ELF-1 (cell line): ENCODE measurements at places on chromosomes 12 and 14.

- no peak for DNase-seq
Observed at GRCh38 chr12:126676434-126676833, 1590.5 kb upstream of the TMEM132C start.

GRCh38 chr14:105150368-105151083 lies 18.1 kb downstream of the JAG2 start:
- no peak for DNase-seq

GRCh38 chr12:58961166-58961565 lies 40.9 kb upstream of the LRIG3 start:
- no peak for DNase-seq

- no peak for DNase-seq
Observed at GRCh38 chr12:120851444-120851843, 52.7 kb downstream of the SPPL3 start.

- DNase-seq, result no peak
Observed at GRCh38 chr14:64845878-64846277, 33.8 kb downstream of the SPTB start.

DNA sequence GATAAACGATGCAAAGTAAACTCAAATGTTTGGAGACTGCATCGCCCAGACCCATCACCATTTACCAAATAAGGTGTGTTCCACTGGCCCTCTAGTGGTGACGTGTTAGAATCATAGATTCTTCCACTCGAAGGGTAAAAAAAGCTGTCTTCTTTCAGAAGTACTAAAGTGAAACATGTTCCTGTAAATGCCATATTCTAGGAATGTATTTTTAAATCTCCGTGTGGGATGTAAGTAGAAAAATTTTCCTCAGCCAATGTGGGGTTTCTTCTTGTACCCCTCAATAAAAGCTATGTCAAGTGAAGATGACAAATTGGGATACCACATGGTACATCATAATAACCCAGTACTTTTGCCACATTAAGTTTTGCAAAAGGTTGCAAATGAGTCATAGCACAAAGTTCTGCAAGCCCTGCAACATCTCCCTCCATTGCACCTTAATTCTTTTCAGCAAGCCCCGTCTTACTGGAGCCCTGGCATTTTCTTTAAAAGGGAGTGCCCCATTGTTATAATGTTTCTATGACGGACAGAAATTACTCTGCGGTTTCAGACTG lies 100.8 kb downstream of the CCER1 start:
- peak; percentile 4 for DNase-seq

GRCh38 chr12:9606736-9607372 lies 862 bp downstream of the KLRB1 start:
- DNase-seq, result no peak

DNA sequence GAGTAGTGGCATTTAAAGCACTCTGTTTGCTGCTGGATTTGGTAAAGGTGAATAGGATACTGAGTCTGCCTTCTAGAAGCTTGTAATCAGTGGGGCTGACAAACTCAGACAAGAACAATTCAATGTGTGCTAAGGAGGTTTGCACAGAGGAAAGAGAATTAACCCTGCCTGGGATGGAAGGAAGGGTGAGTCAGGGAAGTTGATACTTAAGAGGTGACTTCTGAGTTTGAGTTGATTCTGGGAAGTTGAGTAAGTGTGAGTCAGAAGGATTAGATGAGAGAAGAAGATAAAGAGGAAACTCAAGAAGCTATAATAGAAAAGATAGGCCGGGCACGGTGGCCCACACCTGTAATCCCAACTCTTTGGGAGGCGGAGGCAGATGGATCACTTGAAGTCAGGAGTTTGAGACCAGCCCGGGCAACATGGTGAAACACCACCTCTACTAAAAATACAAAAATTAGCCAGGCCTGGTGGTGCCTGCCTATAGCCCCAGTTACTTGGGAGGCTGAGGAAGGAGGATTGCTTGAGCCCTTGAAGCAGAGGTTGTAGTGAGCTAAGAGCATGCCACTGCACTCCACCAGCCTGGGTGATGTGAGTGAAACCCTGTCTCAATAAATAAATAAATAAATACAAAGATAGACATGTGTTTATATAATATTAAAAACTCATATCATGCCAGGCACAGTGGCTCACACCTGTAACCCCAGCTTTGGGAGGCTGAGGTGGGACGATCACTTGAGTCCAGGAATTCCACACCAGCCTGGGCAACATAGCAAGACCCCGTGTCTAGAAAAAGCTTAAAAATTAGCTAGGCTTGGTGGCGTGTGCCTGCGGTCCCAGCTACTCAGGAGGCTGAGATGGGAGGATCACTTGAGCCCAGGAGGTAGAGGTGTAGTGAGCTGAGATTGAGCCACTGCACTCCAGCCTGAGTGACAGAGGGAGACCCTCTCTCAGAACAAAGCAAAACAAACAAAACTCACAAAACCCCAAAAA lies 126.8 kb upstream of the CPM start:
- no peak for DNase-seq

DNA sequence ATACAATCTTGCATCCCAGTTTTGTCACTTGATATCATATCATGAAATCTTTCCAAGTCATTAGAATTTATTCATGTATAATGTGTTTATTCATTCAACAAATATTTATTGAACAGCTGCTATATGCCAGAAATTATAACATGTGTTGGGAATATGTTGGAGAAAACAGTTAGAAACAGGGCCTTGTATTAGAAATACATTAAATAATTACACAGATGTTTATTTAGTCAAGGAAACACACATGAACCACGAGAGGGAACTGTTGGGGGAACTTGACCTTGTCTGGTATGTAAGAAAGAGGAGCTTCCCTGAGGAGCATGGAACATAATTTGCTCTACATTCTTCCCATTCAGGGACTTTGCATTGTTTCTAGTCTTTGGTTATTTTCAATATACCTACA lies 191.7 kb upstream of the FRMD6 start:
- DNase-seq, result no peak

DNA sequence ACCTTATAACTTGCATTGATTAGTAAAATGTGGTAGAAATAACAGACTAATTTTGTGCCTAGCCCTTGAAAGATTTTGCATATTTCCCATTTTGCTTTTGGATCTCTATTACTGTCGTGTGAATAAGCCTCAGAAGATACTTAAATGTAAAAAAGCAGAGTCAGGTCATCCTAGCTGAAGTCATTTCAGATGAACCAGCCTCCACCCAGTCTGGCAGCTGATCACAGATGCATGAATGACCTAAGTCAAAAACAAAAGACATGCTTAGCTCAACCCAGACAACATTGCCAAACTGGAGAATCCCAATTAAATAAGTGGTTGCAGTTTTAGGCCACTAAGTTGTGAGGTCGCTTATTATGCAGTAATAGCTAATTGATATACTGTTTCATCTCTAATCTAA lies 349.9 kb downstream of the C12orf50 start:
- DNase-seq, result no peak

DNA sequence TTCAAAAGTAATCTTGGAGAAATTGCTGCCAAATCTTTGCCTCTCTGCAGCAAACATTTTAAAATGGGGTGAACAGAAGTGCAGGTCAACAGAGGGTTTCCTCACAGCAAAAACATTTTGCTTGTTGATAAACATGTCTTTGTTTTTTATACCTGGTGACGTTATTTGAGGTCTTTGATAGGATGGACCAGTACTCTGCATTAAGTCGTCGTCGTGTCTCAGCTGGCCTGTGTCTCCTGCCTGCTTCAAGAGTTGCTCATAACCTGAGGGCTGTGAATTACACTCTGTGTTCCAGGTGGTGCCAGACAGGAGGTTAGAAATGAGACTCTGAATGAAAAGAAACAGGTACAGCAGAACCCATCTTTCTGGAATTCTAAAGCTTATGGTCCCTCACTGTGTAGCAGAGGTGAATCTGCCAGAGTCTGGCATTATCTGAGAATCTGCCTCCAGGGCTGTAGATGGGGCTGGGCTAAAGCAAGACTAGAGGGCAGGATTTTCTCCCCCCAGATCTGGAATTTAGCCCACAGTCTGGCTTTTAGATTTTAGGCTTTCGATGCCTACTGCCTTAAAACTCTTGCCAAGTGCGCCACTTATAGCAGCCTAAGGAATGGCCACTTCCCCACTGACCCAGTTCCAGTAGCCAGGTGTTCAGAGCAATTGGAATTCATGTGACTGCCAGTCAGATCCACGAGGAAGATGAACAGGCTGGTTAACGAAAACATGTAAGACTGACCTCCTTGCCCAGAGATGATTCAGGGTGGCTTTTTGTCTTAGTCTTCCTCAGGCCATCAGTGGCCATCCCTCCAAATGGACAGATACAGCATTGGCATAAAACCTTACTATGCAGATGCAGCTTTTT lies 161.2 kb downstream of the PRKCH start:
- peak; percentile 57 for DNase-seq

DNA sequence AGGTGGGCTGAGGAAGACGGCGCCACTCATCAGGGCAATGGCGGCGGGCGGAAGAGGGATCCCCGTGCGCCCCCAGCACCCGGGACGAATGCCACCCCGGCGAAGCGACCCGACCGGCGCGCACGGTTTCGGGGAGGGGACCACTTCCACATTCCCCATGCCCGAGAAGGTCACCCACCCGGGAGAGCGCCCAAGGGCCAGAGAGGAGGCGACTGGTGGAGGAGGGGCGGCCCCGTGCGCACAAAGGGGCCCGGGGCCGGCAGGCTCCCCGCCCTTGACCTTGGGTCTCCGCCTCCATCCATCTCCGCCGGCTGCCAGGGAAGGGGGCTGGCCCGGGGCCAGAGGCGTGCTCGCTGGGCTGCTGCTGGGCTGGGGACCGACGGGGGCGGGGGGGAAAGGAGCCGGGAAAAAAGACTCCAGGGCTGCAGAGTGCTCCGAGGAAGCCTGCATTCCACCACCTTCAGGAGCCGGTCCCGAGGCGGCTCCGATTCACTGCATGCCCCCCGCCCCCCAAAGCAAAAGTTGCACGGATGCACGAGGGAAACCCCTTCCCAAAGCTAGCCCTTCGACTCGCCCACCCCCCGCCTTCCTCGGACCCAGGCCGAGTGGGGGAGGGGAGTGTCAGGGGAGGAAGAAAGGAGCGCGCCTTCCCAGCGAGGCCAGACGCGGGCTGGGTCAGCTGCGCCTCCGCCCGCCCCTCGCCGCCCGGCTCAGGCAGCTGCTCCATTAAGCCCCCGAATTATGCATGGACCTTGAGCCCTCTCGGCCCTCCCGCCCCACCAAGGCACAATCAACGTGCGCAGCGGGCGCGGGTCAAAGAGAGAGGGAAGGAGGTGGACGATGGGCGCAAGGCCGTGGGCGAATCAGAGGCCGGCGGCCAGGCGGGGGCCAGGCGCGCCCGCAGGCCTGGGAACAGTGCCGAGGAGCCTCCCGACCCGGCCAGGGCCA lies 26.2 kb downstream of the BCL11B start:
- DNase-seq, result peak; percentile 77

GRCh38 chr12:90808568-90808967 lies 146.4 kb downstream of the CCER1 start:
- no peak for DNase-seq

DNA sequence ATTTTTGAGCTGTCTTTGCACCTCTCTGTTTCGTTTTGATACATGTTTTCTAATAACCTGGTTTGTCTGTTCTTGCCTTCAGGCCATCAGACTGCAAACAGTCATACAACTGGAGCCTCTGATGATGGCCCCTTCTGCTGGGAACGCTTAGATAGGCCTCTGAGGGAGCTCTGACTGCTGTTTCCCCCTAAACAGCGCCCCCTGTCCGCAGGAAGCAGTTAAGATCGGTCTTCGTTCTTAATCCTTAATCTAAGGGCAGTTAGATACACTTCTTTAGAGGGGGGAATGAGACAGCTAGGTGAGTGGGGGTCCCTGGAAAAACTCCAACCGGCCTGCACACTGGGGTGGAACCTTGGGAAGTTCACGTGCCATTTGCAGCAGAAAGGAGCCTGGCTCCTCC lies 1338.8 kb upstream of the SEL1L start:
- DNase-seq, result peak; percentile 55

DNA sequence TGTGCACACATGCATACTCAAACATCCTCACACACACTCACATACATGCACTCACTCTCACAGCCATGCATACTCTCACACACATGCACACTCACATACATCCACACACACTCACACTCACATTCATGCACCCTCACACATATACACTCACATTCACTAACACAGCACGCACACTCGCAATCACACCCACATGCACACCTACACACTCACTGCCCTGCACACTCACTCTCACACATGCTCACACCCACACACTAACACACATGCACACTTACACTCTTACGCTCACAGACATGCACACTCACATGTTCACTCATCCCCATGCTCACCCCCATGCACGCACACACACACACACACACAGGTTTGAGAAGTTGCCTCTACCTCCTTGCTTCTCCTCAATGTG lies 63.2 kb upstream of the SFSWAP start:
- DNase-seq, result no peak

DNA sequence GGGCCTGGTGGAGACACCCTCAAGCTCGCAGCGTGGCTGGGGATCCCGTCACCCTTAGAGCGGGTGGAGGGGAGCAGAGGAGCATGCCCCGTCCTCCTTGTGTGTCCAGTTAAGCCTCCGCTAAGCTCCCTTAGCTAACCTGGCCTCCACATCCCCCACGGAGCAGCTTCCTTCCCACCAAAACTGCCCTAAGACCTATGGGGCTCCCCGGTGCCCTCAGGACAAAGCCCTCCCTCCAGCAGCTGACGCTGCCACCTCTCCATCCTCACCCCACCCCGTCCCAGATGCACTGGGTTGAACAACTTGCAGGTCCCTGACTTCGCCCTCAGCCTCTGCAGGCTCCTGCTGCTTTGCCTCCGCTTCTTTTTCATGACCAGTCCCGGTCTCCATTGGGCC lies 4.0 kb downstream of the AHNAK2 start:
- no peak for DNase-seq

GRCh38 chr12:94041850-94042249 lies 106.5 kb upstream of the PLXNC1 start:
- no peak for DNase-seq

DNA sequence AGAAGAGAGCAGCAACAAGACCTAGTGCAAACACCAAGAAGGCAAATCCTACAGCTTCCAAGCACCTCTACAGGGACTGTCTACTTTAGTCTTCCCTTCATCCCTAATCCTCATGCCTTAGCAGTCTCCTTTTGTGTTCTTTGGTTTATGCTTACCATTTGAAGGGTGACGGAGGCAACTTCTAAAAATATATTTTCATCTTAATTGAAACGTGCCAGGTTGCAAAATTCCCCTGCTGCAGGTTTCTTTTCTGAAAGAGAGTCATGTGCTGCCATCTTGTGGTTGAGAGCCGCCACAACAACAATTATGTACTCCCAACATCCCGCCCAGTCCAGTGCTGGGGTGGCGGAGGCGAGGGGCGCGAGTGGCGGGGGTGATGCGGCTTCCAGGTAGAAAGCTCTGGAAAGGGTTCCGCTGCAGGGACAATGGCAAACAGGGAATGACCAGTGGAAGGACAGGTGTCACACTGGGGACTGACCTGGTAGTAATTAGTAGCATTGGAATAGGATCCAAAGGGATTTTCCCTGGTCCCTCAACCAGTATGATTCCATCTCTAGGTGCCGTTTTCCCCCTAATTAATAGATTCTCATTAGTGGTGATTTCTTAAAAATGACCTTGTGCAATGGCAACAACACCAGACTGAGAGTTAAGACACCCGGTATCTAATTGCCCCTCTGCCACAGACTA lies 80.3 kb upstream of the GNG2 start:
- peak; percentile 80 for DNase-seq

GRCh38 chr14:100215330-100215885 lies 23.5 kb upstream of the YY1 start:
- no peak for DNase-seq

GRCh38 chr12:52506858-52507715 lies 13.1 kb downstream of the KRT5 start:
- DNase-seq, result peak; percentile 65
